Stimulated activated CD4-positive, alpha-beta T cell treated with anti-CD3 and anti-CD28 coated beads, Interleukin-15, amount 100 ng/mL, for 1 hour (primary cell): ENCODE measurements at places on chromosomes 7 and 10.

DNA sequence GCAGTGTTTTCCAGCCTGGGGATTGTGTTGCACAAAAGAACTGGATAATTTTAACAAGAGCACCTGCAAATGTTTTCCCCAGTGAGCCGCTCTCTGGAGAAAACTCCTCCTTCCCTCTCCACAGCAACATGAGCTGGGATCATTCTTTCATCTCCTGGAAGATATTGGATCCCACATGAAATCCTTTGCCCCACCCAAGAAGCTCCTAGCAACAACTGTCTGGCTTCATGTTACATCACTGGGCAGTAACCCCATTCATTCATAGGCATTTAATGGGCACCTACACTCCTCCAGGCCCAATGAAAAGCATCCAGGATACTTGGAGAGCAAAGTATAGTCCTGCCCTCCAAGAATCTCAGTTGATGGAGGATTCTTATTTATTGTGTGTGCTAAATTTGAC lies 27.2 kb downstream of the LSM5 start:
- DNase-seq: no peak

GRCh38 chr10:15120523-15120922 lies 23.4 kb downstream of the RPP38 start:
- DNase-seq: no peak

DNA sequence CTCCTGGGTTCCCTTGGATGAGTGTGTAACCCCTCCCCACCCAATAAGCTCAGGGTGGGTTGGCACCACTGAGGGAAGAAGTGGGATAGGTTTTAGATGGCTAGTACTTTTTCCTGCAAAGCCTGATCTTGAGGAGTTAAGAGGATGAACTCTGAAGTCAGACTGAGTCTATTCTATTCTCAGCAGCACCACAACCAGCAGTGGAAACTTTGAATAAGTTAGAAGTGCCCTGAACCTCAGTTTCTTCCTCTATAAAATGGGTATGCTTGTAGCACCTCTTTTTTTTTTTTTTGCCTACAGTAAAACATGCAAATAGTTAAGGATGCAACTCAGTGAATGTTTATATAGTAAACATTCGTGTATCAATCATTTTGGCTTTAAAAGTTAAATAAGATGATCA lies 7.1 kb downstream of the NKX2-3 start:
- no peak for DNase-seq

DNA sequence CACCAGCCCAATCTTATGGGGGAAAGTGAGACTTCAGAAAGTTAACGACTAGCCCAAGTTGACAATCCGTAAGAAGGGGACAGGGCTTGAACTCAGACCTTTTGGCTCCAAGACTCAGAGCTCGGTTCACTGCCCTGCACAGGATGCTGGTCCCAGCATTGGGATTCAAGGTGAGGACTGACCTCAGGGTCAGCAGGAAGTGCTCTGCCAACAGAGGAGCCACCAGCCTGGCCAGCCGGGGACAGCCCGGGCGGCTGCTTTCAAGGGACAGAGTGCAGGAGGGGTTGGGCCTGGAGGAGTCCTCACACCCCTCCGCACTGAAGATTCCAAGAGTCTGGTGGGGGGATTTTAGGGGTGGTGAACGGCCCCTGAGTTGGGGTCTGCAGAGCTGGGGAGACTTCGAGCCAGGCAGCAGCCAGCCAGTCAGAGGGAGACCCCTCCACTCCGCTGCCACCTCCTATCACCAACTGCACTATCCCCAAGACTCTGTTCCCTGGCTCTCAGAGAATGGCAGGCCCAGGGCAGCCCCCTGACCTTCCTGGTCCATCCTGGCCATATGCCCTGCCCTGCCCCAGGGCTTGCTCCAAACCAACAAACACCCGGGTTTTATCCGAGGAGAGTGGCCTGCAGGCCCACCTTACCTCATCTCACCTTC lies 19.7 kb downstream of the TLL2 start:
- DNase-seq: no peak

DNA sequence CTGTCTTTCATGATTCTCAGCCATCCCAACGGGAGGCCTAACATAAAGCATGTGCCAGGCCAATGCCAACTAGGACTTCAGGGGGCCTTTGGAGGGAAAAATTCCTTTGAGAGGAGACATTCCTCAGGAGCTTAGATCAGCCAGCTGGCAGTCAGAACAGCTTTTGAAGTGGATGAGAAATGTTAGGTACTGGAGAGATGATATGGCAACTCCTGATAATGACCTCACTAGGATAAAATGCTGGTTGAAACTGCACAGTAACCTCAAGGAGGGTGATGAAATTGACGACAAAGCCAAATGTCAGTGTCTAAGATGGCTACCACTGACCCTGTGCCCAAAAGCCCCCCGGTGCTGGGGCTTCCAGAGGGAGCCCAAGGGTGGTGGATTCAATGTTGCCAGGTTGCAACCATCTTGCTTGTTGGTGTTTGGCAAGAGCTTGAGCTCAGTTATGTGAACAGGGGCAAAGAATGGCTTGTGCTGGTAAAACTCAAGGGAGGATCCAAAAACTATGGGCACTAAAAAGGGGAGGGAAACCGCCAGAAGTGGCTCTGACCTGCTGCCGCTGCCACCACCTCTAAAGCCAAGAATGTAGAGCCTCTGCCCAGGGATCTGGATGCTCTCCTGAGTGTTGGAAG lies 121.2 kb downstream of the UBE2H start:
- no peak for DNase-seq

GRCh38 chr7:23925088-23925487 lies 215.1 kb downstream of the STK31 start:
- no peak for DNase-seq

GRCh38 chr10:9331583-9332008 lies 1277.1 kb downstream of the GATA3 start:
- DNase-seq: no peak

DNA sequence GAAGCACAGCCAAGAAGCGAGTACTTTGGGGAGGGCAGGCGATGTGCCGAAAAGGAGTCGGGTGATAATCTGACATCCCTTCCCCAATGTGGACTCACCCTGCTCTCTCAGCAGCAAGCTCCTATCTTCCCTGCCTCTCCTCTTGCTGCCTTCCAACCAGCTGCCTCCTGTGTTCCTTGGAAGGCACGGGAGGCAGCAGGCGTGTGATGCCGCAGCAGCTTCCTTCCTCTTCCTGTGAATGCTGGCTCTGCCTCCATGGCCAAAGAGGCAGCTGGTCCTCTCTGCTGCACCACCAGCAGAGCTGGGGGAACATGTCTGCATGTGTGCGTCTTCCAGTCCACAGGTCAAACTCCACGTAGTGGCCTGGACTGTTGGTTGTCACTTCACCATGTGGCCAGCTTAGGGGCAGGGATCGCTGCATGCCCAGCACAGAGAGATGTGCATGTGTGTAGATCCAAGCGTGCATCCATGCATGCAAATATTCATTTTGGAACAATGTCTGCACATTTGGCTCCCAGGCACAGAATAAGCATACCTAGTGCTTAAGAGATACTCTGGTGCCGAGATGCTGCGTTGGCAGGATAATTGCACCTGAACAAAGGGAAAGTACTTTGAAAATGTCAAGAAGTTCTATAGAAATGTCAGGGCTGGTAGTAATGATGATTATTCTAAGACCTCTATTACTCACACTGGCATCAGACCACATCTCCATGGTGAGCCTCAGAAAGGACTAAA lies 499.8 kb downstream of the PLXNA4 start:
- no peak for DNase-seq

DNA sequence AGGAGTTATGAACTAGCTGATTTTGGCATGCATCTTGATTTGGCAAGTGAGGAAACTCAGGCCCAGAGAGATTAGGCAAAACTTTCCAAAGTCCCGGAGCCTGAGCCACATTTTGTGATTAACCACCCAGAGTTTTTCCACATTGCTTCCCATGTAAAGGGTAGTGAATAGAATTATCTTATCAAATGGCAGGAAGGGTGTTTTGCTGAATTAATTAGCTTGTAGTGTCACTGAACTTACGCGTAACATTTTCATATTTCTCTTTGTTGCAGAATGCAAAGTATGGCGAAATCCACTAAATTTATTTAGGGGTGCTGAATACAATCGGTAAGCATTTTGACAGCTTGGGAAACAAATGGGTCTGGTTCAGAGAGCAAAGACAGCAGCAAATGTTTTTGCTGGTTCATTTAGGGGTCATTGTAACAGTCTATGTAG lies 176.2 kb downstream of the ST7 start:
- DNase-seq: no peak

DNA sequence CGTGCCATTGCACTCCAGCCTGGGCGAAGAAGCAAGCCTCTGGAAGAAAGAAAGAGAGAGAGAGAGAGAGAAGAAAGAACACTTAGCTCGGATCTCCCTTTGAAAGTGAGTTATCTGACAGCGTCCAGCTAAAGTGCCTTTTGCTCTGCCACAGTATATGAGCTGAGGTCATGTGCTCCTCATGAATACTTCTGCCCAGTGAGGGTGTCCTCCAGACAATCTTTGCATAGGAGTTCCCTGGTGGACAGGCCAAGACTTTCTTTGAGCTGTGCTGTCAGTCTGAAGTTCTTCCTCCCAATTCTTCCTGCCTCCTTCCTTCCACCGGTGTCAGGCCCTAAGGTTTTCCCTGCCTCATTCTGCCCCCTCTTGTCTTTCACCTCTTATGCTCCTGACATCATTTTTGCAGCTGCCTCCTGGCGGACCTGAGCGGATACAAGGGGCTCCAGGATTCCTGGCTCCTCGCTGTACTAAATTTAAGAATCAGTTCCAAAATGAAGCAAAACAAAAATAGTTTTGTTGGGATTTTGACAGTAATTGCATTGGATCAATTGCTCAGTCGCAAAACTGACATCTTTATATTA lies 31.9 kb downstream of the XRCC2 start:
- no peak for DNase-seq

GRCh38 chr10:70055550-70055949 lies 2.9 kb downstream of the MACROH2A2 start:
- DNase-seq: no peak

- DNase-seq: no peak
These were observed 254.8 kb downstream of the MAD1L1 start for GRCh38 chr7:1977876-1978441.

DNA sequence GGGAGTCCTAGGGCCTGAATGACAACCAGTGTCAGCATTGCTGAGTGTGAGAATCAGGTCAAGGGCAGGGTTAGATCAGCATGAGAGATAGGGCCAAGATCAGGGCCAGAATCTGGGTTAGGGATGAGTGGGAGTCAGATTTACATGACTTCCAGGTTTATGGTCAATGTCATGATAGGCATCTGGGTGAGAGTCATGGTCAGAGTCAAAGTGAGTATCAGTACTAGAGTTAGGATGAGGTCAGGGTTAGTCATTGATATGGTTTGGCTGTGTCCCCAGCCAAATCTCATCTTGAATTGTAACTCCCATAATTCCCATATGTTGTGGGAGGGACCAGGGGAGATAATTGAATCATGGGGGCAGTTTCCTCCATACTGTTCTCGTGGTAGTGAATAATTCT lies 12.3 kb downstream of the MRPS24 start:
- DNase-seq: no peak

DNA sequence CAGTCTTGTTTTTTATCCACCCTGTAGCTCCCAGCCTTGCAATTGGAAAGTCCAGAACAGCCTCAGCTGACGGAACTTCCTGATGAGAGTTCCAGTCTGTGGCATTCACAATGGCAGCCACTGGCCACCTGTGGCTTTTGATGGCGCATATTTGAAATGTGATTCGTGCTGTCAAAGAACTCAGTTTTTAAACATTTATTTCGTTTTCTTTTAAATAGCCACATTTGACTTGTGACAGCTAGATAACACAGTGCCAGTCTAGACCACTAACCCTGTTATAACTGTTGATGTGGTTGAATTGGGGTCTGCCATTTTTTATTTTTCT lies 97.3 kb downstream of the INPP5A start:
- DNase-seq: no peak

- DNase-seq: no peak
These were observed 618.6 kb upstream of the MKI67 start for GRCh38 chr10:128744811-128745305.

DNA sequence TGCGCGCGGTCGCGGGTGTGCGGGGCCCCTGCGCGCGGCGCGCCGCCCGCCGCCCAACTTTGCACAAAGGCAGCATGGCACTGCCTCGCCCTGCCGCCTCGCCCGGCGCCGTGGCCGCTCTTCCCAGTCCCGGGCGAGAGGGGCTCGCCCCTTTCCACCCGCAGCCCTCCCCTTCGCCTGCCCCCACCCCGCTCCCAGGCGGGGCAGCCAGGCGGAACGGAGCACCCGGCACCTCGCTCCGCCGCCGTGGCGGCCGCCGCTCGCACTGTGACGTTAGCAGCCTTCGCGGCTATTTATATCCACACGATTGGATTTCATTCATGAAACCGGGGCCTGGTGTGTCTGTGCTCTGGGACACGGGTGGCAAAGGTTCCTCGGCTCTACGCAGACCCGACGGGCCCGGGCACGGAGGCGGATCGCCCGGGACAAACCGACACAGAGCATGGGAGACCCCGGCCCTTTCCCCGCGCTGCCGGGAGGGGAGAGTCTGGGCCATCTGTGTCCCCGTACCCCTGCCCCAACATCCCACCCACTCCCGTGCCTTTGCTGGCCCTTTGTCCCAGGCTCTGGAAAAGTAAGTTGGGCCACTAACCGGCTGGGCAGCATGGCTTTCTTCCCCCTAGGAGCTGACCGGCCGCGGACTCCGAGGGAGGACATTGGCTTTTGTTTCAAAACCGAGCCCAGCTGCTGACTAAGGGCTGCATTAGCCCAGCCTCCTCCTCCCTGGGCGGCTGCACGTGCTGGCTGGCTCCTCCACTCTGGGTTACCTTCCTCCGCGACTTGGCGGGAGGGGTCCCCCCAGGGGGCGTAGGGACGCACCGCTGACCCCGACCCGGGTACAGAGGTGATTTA lies at the start of gene RHOBTB1:
Gene RHOBTB1 (minus strand): TSS at position 128 of the 852 bp plus-strand sequence. CDS start 32,643 bp downstream, outside the sequence.
- DNase-seq: no peak

DNA sequence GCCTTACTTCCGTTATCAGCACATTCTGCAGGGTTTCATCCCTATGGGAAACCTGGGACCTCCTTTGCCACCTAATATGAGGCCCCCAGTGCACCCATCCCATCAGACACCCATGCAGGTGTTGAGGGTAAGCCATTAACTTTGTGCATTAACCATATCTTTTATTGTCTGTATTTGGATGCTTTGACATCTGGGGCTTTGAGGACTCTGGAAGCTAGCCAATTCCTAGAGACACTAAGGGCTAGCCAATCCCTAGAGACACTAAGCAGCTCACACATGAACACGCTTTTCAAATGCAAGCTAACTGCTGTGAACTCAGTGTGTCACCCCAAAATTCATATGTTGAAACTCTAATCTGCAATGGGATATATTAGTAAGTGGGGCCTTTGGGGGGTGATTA lies 272.5 kb upstream of the COBL start:
- no peak for DNase-seq

DNA sequence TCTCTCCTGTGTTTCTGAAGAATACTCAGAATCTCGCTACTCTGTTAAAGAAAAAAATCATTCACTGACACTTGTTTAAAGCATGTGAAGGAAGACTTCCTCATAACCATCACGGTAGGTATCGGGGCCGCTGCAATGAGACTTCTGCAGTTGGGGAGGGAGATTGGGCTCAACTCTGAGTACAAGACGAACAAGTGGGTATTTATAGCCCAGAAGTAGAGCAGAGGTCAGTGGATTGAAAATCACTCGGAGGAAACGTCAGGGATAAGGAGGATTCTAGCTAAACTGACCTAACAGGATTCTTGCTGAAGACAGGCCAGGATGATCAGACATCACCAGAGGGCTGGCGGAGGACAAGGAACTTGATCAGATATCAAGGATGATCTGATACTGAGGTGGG lies 33.3 kb downstream of the ITPRIP start:
- no peak for DNase-seq
